ENCODE measurements at places on chromosomes 2 and 18.

GRCh38 chr2:32976409-32977063, 29.8 kb downstream of the LTBP1 start:
- DNase-seq = no peak

DNA sequence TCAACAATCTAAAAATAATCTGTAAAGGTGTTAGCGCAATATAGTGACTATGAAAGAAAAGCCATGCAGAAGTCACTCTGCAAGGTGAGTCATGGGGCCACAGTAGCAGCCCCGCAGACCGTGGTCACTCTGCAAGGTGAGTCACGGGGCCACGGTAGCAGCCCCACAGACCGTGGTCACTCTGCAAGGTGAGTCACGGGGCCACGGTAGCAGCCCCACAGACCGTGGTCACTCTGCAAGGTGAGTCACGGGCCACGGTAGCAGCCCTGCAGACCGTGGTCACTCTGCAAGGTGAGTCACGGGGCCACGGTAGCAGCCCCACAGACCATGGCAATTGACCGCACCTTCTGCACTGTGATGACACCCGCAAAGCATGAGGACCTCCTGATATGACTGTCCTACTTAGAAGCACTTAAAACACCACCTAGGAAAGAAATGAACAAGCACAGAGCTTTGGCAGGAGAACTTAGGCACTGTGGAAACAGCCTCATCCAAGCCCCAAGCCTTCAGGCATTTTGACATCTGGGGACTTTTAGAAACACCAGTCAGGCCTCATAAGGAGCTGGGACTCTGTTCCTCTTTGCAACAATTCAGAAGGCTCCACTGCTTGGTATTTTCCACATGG, 70.1 kb downstream of the LDLRAD4 start:
- no peak for DNase-seq

GRCh38 chr2:39124746-39125057, 3.9 kb upstream of the SOS1 start:
- no peak for DNase-seq

- no peak for DNase-seq
Observed at GRCh38 chr2:236415684-236416444, 151.7 kb upstream of the ASB18 start.

GRCh38 chr2:45496869-45497268, 114.2 kb downstream of the SRBD1 start:
- no peak for DNase-seq

DNA sequence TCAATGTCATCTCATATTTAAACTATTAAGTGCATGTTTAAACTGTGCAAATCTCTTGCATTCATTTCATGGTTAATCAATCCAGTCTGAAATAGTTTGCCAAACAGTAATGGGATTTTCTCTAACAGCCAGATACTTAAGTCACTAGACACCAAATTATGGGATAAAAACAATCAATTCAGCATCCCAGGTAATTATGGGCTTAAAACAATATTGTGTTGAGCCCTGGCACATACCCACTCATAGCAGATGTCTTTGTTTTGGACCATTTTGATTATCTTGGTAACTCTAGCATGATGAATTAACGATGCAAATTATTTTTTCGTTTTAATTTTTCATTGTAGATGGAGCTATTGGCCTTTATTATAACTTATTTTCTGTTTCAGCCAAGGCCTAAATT, 118.5 kb upstream of the CD302 start:
- DNase-seq = no peak

DNA sequence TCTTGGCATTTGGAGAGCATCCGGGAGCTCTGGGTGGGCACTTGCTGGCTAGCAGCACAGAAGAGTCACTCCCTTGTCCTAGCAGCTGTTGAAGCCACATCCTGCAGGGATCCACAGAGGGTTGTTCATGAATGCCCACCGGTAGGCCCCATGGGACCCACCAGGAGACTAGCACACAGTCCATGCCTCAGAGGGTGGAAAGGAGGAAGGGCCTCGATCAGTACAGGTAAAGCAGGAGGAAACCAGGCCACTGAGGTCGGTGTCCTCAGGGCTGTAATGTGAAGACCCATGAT, 205.8 kb downstream of the SEPTIN10 start:
- DNase-seq = no peak

Measured in stimulated activated CD8-positive, alpha-beta memory T cell treated with anti-CD3 and anti-CD28 coated beads, Interleukin-12 subunit alpha, Interleukin-12 subunit beta, amount 100 ng/mL, for 4 hours (primary cell).